ENCODE measurements at places on chromosomes 5 and 9.

GRCh38 chr5:65142016-65142415 lies 339.7 kb downstream of the ADAMTS6 start:
- DNase-seq: no peak

- no peak for DNase-seq
Observed at GRCh38 chr5:68464424-68464823, 248.9 kb downstream of the PIK3R1 start.

- DNase-seq: no peak
Observed at GRCh38 chr5:162372256-162372655, 304.7 kb downstream of the GABRG2 start.

GRCh38 chr5:67816456-67816855 lies 399.1 kb upstream of the PIK3R1 start:
- DNase-seq: peak; percentile 6

DNA sequence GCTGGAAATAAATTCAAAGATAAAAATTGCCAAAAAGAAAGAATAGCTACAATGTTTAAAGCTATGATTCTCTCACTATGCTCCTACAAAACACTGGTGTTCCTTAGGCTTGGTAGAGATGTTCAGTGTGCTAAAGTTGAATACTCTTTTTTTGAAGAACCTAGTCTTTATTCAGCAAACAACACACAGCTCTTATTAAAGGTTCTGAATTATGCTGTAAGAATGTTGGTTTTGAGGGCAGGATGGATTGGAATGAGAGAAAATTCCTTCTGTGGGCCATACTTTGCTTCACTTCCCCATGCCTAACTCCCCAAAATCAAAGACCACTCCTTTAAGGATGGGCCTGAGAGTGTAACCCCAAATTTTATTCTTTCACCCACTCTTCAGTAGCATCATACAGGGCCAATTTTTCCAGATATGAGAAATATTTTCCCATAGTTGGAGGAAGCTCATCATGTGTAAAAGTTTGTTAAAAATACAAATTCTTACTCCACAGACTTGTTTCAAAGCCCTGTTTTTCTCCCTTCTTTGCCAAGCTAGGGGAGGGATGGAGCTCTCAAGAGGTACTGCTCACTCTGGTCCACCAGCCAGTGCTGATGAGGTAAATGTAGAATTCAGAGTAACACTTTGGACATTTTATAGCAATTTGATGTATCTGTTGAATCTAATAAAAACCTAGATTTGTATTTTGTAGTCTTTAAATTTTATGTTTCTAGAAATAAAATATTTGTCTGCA lies 99.3 kb downstream of the GDNF start:
- DNase-seq: no peak

GRCh38 chr5:13519131-13519530 lies 425.4 kb downstream of the DNAH5 start:
- DNase-seq: no peak

- DNase-seq: no peak
Observed at GRCh38 chr9:110919609-110920008, 118.7 kb downstream of the LPAR1 start.

GRCh38 chr5:36724467-36725332 lies 118.3 kb downstream of the SLC1A3 start:
- DNase-seq: no peak

GRCh38 chr9:17528859-17529258 lies 50.0 kb upstream of the SH3GL2 start:
- DNase-seq: no peak

GRCh38 chr5:109866051-109866450 lies 176.3 kb downstream of the MAN2A1 start:
- DNase-seq: no peak

DNA sequence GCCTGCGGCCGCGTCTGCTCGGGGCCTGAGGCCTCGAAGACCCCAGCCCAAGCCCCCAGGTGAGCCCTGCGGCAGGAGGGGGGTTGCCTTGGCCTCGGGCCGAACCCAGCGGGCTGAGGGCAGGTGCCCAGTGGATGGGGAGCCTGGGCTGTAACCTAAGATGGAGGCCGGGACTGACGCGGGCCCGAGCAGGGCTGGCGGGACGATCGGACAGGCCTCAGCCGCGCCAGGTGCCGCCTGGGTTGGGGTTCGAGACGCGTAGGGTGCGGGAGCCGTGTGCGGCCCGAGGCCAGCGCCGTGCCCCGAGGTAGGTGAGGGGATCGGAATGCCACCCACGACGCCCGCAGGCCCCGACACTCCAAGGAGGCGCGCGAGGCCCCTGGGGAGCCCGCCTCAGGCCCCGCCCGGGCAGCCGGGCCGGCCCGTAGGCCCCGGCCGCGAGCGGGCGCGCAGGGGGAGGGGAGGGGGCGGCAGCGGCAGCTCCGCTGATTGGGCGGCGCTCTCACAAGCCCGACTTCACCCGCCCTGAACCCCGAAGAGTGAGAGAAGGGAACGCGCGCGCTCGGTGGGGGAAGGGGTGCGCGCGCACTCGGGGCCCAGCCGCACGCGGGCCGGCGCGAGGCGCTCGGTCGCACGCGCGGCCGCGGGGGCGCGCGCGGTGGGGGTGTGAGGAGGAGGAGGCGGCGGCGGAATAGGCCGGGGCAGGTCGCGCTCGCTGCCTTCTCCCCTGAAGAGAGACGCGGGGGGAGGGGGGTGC lies at the start of gene NSD1:
Gene NSD1 (plus strand): TSS at position 678 of the 757 bp plus-strand sequence. CDS start 1,331 bp downstream, outside the sequence.
- peak; percentile 48 for DNase-seq

GRCh38 chr5:155947394-155948062 lies 379.4 kb upstream of the SGCD start:
- no peak for DNase-seq

DNA sequence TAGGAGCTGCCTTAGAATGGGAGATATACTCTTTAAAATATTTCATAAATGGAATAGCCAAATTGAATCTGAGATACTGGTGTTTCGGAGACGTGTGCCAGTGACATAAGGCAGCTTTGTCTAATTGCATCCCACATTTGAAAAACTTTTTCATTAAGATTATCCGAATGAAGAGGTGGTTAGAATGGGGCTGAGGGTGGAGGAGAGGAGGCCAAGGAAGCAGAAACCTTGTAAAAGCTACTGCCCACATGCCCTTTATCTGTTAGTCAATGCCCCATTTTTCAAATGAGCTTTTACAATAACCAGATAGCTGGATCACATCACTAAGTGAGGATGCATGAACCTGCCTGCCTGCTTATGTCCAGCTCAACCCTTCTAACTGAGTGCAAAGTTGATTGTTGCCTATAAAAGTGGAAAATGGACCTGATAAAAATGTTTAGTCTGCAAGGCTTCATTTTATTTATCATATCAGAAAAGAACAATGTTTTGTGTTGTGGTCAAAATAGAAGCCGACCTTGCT lies 34.8 kb downstream of the SNX24 start:
- no peak for DNase-seq

DNA sequence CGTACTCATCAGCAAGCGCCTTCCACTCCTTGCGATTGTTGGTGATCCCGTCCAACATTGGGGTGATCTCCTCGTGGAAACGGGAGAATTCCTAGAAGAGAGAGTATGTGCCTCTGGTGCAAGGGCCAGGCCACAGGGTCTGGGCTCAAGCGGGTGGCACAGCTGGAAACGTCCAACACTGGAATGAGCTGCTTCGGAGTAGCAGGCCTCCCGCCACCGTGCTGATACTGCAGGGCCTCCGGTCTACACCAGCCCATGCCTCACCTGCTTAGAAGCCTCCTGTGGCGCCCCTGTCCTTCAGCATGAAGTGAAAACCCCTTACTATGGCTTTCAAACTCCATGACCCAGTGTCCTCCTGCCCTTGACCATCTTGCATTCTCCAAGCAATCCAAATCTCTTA lies 81.4 kb downstream of the PDE6A start:
- no peak for DNase-seq

All from foreskin melanocyte (primary cell).